NCI-H345 (cell line): ENCODE measurements at places on chromosomes 1 and 21.

DNA sequence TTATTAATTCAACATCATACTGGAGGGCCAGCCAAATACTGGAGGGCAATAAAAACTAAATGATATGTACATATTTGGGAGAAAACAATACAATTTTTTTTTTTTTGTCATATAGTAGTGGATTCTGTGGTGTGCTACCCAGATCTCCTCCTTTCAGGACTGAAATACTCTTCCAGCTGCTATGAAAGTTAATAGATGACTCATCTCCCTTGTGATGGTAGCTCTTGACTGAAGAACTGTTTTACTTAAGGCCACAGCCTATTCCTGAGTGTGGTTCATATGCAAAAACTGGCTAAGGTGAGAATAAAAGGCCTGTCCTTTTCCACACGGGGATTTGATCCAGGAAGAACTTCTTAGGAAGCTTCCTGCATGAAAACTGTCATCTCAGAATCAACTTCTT lies 307.9 kb downstream of the HLX start:
- DNase-seq, result no peak

- DNase-seq, result no peak
Observed at GRCh38 chr1:24564695-24565094, 8.8 kb downstream of the NCMAP start.

DNA sequence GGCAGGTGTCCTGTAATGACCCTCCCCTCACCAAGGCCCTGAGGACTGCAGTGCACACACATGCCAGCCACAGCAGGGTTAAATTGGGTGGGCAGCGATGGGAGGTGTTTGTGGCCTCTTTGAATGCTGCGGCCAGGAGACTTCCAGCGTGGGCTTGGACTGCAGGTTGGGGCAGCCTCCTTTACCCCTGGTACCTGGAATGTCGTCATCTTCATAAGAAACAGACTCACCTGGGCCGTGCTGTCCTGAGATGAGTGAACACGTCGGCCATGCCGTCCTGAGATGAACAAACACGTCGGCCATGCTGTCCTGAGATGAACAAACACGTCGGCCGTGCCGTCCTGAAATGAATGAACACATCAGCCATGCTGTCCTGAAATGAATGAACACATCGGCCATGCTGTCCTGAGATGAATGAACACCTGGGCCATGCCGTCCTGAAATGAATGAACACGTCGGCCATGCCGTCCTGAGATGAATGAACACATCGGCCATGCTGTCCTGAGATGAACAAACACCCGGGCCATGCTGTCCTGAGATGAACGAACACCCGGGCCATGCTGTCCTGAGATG lies 50.1 kb upstream of the COL6A1 start:
- DNase-seq, result no peak

GRCh38 chr1:198047913-198048312 lies 108.9 kb upstream of the NEK7 start:
- DNase-seq, result no peak

DNA sequence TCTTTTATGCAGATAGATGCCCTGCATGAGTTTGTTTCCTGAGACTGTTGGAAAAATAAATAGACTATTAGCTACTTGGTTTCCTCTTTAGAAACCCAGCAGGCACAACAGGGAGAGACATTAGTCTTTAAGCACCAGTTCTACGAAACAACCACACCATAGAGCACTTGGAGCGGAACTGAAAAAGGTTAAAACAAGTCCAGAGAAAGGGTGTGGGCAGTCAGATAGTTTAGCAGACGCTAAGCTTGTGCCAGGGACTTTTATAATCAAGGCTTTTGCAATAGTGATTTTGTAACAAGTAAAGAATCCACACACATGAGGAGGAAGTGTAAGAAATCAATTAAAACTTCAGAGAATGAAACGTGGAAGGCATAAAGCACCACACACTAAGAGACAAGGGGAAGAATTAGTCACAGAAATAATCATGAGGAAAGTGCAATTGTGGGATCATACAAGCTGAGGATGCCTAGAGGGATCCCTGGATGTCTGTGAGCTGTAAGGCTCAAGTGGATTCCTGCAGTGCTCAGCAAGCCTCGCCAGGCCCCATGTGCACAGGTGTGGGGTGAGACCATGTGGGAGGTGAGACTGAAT lies 37.8 kb upstream of the TLR5 start:
- DNase-seq, result peak; percentile 36

- no peak for DNase-seq
Observed at GRCh38 chr1:55127827-55128343, 87.3 kb downstream of the USP24 start.

DNA sequence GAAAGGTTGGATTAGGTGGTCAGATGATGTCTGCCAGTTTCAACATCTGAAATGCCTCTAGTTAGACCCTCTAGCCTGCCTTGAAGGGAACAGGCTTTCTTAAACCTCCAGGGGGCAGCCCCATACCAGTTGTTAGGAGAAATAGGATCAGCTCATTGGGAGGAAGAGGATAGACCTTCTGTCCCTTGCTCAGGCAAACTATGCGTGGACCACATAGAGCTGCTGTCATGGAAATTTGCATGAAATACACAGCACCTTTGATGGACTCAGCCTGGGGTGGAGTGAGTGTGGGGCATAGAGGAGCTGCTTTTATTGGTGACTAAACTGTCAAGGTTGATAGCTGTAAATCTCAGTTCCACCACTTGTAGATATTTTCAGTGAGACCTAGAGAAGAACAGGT lies 38.4 kb upstream of the SPAG17 start:
- peak; percentile 3 for DNase-seq

DNA sequence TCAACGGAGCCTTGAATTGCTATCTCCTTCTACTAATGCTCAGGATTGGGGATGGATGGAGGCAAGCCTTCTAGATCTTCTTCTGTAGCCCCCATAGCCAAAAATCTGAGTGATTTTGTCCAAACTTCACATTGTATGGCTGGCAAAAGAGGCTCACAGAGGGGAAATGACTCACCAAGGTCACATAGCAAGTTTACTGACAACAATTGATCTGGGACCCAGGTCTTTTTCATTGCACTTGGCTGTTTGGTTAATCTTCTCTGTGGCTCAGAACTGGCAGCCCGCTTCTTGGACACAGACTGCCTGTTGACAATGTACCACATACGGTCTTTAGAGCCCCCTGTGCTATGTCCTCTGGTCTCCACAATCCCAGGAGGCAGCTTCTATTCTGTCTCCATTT lies 3.0 kb upstream of the LACTBL1 start:
- DNase-seq, result no peak

DNA sequence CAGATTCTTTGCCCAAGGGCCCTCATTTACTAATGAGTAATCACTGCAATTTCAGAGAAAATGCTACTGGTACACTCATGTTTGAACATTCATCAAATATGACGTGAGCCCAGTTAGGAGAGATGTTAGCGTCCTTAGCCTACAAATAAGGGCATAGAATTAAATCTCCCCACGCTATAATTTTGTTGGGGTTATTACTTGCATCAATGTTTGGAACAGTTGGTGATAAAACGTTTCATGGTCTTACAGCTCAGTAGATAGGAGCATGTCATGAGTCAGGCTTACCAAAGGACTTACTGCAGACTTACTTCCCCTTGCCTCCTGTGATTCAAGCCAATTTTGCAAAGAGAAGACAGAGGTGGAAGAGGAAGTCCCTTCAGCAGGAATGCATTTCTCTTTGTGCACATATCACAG lies 304.0 kb downstream of the KIF26B start:
- DNase-seq, result no peak

- peak; percentile 88 for DNase-seq
Observed at GRCh38 chr1:169105434-169106094, 926 bp upstream of the ATP1B1 start.

DNA sequence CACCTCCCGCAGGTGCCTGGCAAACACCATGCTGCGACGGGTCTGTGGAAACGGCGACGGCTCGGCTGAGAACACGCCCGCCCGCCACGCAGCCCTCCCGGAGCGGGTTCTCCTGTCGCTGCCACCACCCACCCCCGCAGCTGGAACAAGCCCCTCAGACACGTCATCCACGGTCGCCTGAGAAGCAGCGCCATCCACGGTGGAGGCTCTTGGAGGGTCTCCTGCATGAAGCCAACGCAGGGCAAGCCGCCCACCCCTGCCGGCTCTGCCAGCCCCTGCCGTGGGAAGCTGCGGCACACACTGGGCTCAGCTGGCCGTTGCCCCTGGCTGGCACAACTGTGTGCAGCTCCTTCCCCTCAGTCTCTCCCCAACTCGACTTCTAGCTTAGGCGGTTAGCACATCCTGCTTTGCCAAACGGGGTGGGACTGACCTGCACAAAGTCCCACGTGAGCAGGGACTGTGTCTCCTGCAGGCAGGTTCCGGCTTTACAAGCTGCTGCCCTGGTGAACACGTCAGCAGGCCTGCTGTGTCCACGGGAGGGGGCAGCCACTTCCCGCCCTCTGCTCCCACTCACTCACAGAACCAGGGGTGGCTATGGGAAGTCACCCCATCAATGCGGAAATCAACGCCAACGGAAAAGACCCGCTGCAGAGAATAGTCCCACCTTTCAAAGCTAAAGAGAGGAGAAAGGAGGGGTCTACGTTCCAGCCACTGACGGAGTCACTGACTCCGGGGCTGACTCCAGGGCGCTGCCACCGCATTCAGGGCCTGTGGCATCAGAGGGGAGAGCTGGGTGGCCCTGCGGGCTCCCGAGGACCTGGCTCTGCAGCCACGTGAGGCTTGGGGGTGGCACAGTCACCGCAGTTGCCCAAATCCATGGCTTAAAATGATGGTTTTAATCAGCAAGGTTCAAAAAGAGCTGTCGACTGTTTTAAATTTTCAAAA lies 10.3 kb downstream of the POFUT2 start:
- no peak for DNase-seq

DNA sequence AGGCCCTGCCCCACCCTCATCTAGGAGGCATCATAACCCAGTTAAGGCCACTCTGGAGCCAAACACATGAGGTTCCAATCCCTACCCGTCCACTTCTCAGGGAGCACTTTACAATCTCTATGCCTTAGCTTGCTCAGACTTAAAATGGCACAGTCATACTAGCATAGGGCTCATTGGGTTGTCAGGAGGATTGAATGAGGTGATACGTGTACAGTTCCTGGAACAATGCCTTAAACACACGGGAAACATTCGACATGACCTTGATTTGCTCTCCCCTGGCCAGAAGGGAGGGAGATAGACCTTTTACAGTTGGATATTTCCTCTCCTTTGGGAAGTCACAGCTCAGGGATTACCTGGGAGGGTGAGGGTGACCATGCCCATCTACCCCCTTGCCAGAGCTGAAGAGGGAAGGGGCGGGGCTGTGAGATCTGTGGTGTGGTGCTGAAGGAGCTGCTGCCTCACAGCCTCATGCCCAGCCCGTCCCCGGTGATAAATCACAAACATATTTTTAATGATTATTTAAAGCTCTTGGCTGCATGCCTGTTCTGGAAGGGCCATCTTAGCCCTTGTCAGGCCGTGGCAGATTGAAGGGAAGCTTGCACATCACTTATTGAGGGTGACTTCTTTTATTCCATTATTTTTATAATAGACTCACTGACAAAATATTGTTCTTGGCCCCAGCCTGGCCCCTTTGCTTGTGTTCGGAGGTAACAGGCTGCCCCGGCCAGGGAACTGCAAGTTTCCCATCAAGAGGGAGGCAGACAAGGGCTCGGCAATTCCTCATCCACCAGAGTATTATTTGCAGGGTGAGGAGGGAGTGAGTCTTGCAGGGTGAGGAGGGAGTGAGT lies 83.4 kb downstream of the FOXD2 start:
- no peak for DNase-seq

- no peak for DNase-seq
Observed at GRCh38 chr21:33238146-33238545, 8.4 kb downstream of the IFNAR2 start.

- DNase-seq, result no peak
Observed at GRCh38 chr21:40924641-40925040, 77.7 kb upstream of the DSCAM start.

DNA sequence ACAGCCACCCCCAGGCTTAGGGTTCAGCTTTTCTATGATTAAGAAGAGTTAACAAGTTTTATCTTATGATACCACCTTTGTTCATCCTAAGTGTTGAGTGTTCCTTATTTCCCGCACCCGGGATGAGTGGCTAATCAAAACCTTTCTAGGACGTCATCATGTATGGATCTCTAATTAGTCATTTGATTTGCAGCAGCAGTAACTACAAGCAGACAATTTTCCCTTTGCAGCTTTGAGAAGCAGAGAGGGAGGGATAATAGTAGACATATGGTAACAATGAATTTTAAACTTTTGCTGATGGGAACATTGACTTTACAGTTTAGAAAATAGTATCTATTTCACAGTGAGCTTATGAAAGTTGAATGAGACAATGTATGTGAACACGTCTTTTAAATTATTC lies 30.8 kb upstream of the SLC35F3 start:
- no peak for DNase-seq

DNA sequence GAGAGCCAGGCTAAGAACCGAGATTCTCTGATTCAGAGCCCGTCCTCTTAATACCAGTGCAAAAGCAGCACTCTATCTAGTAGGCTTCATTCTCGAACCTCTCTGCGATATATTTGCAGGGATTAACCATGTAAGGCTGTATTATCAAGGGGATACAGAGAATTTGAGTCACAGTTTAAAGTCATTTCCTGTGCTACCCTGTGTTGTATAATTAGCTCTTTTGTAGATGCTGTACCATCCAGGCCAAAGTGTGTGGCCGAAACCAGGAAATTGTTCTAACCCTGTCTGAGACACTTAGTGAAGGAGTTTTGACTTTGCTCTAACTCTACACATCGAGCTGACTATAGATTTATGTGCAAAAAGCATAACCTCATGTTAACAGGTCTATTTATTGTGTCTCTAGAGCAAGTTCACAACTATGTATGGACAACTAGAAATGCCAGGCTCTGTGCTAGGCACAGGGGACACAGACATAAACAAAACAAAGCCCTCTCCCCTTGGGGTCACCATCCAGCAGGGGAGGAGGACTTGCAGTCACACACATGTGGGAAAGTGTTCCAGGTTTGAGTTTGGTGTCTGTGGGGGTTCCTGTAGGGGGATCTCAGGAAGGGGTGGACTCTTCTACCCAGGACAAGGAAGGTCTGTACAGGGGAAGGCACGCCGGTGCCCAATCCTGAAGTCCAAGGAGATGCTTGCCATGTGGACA lies 182.2 kb downstream of the DHRS3 start:
- DNase-seq, result no peak

- DNase-seq, result no peak
Observed at GRCh38 chr1:107940017-107940577, 24.9 kb downstream of the VAV3 start.

DNA sequence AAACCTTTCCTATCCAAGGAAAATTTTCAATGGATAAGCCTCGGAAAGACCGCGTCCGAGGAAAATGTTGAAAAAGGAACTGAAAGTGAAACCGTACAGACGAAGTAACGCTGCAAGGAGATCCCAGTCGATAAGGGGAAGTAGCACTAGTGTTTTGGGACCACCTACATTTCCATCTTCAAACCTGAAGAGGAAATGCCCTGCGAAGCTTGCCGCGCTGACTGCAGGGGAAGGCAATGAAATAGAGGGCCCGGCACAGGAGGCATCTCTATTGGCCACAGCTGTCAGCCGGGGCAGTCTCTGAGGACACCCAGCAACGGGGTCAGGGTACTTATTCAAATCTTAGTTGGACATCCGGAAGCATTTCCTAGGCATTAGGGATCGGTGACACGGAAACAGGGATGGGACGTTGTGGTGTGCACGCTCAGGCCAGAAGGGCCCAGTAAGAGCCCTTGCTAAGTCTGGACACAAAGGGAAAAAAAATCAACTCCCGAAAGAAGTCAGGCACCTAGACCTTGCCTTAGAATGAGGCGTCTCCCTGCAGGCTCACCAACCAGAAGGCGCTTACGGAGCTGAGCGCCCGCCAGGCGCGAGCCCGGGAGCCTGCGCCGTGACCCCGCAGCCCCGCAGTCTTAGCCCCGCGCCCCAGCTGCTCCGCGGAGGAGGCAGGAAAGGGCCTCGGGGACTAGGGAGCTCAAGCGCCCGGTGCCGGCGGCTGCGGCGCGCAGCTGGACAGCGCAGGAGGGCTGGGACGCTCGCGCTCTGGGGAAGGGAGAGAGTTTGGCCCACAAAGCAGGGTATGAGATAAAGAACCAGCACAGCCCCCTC lies 655 bp downstream of the USF1 start:
- DNase-seq, result peak; percentile 31
